ENCODE measurements at places on chromosomes 1 and 21. TPM values are rescaled to one million over a fixed set of nuclear protein-coding genes. Genes with fewer than 3 reads are reported as not detected.

KPRP gene
- total RNA-seq, result not detected

C1orf141 gene
- 0.33 TPM for total RNA-seq

TTC22 gene
- 0.59 TPM for total RNA-seq

IFI16 gene
- 23.9 TPM for total RNA-seq

LYPD8 gene
- not detected for total RNA-seq

RHBDL2 gene
- total RNA-seq, result 0.61 TPM

TEDDM1 gene
- not detected for total RNA-seq

CD1B gene
- total RNA-seq, result not detected

REN gene
- total RNA-seq, result not detected

MEX3A gene
- total RNA-seq, result 5.8 TPM

PHACTR4 gene
- 18.8 TPM for total RNA-seq

LMNA gene
- 78.4 TPM for total RNA-seq

KIF17 gene
- total RNA-seq, result 3.9 TPM

GRCh38 chr1:197961933-197962332 lies 44.8 kb downstream of the LHX9 start:
- DNase-seq, result no peak

GRCh38 chr1:56584910-56585528 lies 5.7 kb upstream of the PLPP3 start:
- DNase-seq, result peak; percentile 88

DNA sequence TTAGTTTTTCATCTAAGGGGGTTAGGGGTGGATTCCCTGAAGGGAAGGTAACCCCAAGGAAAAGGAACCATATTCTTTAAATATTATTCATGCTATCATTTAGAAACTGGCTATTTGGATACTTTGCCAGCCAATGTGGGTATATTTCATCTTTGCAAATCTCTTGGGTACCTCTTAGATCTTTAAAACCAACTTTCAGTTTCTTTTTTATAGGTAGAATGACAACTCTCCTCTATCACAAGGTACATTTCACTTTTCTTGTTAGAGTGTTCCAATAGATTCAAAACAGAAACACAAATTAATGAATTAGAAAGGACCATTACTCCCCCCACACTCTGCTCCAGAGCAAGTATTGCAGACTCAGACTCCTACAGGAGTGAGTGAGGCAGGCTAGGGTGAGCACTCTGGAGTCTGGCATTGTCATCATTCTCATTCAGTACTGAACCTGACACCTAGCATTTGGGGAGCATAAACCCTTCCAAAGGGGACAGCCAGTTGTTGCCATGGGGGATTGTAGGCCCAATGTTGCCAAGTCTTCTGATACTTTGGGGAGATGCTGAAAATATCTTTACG lies 43.0 kb downstream of the MACO1 start:
- DNase-seq, result no peak

DNA sequence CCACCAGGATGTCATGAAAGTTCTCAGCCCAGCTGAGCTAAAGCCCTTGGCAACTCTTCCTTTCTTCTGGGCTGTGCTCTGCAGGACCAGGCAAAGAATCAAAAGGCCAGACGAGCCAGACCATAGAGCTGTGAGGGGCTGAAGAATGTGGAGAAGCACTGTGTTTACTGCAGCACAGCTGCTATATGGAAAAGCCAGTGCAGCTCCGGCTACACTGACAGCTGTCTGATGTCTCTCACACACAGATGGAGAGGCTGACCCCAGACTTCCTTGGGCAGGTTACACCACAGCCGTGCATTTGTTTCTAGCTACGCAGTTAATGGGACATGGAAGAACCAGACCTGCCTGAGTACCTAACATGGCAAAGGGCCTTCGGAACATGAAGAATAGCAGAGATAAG lies 40.3 kb downstream of the CD247 start:
- no peak for DNase-seq

DNA sequence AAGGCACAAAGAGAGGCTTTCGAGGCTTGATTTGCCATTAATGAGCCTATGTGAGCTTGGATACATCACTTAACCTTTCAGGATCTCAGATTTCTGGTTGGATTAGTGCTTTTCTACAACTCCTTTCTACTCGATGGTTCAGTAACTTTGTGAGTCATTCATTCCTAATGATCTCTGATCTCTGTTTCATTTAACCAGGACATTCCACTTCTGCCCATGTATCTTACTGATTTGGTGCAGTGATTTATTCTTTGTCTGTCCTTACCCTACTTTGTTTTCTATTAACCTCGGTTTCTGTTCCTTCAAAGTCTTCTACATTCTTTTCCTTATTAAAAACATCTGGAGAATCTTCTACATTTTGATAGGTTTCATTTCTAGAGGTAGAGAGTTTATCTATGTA lies 94.6 kb upstream of the ZBTB18 start:
- DNase-seq, result no peak

DNA sequence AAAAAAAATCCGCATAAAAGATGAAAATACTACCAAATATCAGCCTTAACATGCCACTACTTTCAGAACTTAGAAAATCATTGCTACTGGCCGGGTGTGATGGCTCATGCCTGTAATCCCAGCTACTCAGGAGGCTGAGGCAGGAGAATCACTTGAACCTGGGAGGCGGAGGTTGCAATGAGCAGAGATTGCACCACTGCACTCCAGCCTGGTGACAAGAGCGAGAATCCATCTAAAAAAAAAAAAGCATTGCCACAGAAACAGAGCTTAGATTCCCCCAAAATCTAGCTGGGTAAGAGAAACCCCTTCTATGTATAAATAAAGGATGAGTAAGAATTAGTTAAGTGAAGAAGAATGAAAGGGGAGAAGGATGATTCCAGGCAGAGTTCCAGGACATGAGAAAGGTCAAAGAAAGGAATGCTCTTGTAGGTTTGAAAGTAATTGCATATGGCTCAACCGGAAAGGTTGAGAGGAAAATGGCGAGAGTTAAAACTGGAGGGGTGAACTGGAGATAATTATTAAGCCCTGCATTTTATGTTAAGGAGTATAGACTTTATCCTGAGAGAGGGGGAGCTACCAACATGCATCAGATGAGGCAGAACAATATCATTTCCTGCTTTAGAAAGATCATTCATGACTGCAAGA lies 19.7 kb upstream of the NRDC start:
- DNase-seq, result no peak

- no peak for DNase-seq
Observed at GRCh38 chr1:12172042-12172851, 5.5 kb downstream of the TNFRSF1B start.

GRCh38 chr1:116254776-116255175 lies 118.3 kb upstream of the ATP1A1 start:
- no peak for DNase-seq

- DNase-seq, result no peak
Observed at GRCh38 chr1:59034925-59035324, 251.1 kb upstream of the JUN start.

GRCh38 chr1:24283326-24284155 lies 35.6 kb upstream of the GRHL3 start:
- DNase-seq, result no peak

GRCh38 chr1:109876617-109877316 lies 33.9 kb upstream of the CSF1 start:
- DNase-seq, result no peak

- no peak for DNase-seq
Observed at GRCh38 chr1:95247607-95248006, 13.6 kb downstream of the RWDD3 start.

DNA sequence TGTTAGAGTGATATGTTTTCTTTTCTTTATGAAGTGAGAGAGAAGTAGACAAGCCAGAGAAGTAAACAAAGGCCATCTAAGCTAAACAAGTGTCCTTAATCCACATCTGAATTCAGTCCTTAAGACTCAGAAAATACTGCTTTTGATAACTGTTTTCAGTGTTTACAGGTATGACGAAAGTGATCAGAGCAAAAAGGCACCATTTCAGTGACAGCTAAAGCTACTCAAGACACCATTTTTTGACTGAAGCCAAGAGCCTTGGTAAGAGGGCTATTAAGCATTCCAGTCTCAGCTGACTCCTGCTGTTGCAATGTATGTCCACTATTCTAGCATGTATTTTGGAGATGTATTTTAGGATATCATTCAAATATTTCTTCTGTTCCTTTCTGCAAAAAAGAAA lies 4.1 kb downstream of the KMO start:
- no peak for DNase-seq

- DNase-seq, result no peak
Observed at GRCh38 chr21:34900376-34900775, 148.7 kb downstream of the RUNX1 start.

GRCh38 chr1:26070296-26070962 lies 3.0 kb upstream of the TRIM63 start:
- DNase-seq, result no peak

GRCh38 chr1:189374816-189375215 lies 1102.8 kb downstream of the BRINP3 start:
- DNase-seq, result no peak

DNA sequence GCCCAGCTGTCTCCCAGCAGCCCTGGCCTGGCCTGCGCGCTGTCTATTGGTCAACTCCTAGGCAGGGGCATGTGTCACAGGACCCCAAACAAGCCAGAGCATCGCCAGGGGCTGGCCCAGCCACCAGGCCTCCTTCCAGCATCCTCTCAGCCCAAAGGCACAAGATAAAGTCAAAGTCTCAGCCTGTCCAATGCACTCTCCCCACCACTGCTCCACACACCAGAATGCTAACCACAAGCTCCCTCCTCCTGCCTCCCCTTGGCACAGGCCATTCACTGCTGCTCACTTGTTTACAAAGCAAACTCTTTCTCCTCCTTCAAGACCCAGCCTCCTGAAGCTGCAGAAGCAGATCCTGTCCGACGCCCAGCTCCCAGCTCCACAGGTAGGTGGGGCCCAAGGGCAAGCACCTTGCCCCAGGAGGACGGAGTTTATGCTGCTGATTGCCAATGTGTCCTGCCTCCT lies 133.4 kb downstream of the DMRTB1 start:
- no peak for DNase-seq

DNA sequence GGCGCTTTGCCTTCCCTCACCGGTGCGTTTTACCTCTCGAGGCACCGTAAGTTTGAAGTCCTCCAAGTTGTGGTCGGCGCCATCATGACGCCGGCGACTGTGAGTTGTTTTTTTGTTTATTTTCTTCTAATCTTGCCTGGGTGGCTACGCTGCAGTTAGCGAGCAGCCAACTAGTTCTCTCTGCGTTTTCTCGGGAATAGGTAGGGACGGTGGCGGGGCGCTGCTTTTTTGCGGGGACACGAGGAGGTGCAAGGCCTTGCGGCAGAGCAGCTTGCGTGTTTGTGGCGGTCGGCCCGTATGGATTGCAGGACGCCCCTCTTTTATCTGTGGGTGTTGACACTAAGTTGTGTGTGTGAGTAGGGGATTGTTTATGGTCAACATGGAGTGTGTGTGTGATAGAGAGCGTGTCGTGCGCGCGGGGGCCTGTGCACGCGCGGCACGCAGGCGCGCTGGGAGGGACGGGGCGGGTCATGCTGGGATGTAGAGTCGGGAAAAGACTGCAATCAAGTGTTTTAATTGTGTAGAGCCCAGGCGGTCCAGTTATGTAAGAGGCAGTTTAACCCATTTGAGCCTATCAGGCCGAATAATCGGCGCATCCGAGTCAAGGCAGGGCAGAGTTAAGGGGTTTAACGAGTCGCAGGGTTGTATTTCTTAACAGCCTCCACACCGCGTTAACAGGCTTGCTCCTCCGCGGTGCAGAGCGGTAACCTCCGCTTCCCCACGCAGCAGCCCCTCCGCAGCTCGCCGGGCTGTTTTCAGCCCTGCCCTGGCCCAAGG lies 1.2 kb upstream of the NEGR1 start:
- peak; percentile 89 for DNase-seq

All from spinal cord (tissue), 10 donors.